ENCODE measurements at places on chromosomes 7 and 10.

DNA sequence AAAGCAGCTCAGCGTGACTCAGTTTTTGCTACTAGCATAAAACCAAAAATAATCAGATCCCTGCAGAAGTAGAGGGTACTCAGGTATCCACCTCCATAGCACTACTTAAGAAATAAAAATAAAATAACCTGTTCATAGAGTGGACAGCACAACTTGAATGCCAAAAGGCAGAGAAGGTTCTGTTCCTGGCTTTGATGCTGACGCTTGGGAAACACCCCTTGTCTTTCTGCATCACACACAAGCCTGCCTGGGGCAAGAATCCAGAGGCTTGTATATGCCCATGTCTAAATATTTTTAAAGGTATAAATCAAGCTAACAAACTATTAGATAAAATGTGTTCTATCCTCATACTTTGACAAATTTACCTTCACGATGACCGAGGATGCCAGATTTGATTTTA lies 207.3 kb downstream of the KIAA1217 start:
- no peak for DNase-seq

GRCh38 chr7:1552200-1552599 lies 3.8 kb downstream of the TMEM184A start:
- DNase-seq = no peak

DNA sequence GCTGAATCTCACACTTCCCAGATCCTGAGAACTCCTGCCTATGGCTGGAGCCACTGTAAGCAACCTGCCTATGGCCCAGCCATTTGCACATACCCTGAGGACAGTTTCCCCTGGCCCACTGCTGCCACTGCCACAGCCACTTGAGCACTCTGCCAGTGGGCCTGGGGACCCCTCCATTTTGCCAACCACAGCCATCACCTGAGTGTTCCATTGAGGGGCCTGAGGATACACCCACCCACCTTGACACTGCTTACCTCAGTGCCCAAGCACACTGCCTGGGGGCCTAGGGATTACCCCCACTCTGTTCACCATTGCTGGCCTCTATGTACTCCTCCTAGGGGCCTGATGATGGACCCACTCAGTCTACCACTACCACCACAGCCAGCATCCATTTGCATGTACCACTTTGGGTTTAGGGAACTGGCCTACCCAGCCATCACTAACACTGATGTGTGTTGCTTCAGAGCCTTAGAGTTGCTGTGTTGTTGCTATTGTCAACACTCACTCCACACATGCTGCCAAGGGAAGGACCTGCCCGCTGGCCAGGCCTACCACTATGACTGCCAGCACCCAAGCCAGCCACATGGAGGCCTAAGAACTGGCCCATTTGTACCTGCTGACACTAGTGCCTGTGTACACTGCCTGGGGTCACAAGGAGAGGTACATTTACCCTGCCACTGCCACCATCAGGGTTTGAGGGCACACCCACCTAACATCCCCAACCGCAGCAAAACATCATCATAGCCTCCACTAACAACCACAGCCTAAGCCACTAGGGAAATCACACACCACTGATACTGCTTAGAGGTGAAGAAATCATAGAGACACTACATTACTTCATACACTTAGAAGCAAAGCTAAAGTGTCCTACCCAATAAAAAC lies 45.9 kb upstream of the ANTXRL start:
- DNase-seq = no peak

- DNase-seq = no peak
Measured at GRCh38 chr7:83060218-83060617, 102.5 kb downstream of the PCLO start.

DNA sequence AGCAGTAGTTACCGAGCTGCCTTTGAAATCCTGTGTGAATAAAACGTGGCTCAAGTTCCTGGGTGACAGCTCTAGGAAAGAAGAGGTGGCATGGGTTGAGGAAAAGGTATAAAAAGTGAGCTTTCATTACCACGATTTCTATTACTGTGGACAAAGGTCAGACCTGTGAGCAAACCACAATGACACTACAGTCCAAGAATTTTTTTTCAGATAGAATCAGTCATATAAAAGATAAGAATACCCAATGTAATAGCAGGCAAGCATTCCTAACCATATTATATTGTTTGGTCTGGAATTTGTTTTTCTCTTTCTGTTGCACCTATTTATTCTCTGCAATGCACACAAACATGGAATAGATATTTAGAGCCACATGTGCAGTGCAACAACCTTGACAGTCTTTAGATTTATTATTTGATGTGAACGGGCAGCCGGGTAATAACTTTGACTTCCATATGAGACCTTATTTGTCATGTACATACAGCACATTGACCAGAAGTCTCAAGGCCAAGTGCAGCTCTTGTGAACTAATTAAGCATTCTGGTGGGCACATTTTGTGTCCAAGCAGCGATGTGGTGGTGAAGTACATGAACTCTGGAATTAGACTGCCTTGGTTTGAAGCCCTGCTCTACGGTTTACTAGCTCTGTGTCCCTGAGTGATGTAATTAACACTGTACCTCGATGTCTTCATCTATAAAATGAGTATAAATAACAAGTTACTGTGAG lies 156.8 kb downstream of the NRCAM start:
- DNase-seq = no peak

DNA sequence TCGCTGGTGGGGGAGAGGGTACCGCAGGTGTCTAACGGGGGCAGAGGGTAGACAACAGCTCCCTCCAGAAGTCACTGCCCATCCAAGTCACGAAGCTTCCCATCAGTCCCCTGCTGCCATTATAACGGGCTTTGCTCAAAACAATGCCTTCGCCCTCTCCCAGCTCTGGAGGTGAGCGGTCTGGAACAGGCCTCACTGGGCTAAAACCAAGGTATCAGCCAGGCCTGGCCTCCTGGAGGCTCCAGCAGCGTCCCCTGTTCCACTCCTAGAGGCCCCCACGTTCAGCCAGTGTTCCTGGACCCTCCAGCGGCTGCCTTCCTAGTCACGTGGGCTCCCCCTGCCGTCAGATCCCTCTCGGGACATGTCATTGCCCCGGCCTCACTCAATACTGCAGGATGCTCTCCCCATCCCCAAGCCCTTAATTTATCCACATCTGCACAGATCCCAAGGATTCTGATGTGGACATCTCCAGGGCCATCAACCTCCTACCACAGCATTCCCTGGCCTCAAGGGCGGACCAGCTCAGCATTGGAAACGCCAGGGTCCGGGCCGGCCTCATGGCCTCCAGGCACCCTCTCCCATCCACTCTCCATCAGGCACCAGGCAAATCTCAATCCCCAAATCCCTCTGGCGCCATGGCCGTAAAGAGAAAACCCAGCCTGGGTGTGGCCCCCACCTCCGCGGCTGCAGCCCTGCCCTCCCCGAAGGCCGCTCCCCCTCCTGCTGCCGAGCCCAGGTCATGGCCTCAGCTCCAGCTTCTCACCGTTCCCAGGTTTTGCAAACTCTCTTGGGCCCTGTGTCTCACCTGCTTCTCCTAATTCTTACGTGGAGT lies 104.1 kb upstream of the FAM20C start:
- DNase-seq = no peak

GRCh38 chr10:35453855-35454532 lies 117.7 kb downstream of the CCNY start:
- no peak for DNase-seq

- peak; percentile 57 for DNase-seq
Measured at GRCh38 chr7:95589031-95589430, 7.3 kb downstream of the PDK4 start.

- DNase-seq = no peak
Measured at GRCh38 chr7:95479992-95480624, 5.6 kb upstream of the ASB4 start.

DNA sequence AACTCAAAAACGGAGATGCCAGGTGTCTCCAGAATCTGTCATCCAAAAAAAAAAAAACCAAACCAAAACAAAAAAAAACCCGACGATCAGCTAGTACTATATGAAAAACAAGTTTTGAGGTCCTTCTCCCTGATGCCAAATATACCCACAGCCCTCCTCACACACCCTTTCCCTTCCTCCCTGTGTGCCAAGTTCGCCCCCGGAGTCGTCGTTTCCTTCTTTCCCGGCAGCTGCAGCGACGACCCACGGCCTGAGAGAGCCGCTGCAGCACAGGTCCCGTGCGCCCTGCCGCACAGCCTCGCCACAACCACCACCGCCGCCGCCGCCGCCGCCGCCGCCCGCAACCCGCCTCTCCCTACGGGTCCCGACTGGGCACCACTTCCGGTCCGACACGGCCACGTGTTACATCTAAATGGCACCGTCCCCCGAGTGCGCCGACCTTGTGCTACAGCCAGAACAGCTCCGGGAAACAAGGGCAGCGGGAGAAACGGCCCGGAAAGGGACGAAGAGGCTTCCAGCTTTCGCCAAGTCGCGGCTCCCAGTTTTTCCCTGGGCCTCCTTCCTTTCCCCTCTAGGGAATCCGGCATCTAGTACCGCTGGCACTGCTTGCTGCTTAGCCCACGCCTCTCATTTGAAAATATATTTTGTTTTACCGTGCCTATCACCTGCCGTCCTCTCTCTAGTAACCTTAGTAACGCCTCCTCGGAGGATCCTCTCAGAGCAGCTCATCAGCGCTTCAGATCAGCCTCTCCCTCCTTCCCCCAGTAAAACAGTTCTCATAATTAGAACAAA lies at the start of gene FRA10AC1:
TSS of gene FRA10AC1 (minus strand) at position 383 of the 792 bp plus-strand sequence. CDS start 2,486 bp downstream, outside the sequence.
- DNase-seq = peak; percentile 84

DNA sequence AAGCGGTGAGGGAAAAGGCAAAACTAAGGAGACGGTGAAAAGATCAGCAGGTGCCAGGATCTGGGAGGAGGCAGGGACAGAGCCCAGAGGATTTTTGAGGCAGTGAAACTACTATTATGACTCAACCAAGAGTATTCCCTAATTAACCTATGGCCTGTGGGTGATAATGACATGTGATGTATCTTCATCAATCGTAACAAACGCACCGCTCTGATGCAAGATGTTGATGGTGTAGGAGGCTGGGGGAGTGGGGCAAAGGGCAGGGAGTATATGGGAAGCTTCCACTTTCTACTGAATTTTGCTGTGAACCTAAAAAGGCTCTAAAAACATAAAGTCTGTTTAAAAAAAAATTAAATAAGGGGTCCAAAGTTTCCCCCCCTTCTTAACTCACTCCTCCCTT lies 25.5 kb upstream of the EZH2 start:
- DNase-seq = no peak

GRCh38 chr7:127807340-127807739 lies 155.3 kb downstream of the SND1 start:
- no peak for DNase-seq

DNA sequence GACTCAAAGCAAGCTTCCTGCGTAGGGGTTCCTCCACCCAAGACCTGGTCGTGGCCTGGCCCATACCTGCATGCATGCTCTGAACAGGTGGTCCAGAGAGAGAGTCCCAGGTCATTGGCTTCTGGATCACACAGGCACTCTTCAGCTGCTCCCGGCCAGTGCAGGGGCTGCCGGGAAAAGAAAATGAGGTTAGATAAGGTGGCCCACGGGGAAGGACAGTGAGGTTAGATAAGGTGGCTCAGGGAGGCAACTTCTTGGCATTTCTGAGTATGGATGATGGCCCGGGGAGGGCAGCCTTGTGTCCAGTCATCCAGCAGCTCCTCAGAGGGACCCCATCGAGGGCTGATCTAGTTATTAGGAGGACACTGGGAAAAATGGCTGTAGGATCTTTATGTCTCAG lies 87.4 kb downstream of the FRMPD2 start:
- no peak for DNase-seq

DNA sequence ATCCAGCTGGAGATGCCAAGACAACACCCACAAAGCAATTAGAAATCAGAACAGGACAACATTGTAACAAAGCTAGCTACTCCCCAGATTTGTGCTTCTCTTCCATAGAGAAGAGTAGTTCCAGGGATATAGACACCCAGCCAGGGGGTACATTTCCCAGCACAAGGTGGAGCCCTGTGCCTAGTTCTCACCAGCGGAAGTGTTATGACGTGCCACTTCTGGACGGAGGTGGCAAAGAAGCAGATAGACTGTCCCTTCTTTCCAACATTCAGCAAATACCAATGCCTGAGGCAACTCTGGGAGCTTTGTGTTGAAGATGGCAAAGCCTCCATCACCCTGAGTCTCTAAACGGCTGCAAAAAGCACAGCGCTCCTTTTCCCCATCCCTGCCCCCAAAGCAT lies 23.4 kb upstream of the GSAP start:
- peak; percentile 92 for DNase-seq

- DNase-seq = no peak
Measured at GRCh38 chr7:32023376-32023775, 46.8 kb downstream of the PDE1C start.

DNA sequence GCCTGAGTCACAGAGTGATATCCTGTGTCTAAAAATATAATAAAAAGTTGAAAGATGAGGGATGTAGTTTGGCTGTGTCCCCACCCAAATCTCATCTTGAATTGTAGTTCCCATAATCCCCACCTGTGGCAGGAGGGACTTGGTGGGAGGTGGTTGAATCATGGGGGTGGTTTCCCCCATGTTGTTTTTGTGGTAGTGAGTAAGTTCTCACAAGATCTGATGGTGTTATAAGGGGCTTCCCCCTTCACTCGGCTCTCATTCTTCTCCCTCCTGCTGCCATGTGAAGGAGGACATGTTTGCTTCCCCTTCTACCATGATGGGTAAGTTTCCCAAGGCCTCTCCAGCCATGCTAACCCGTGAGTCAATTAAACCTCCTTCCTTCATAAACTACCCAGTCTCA lies 25.1 kb upstream of the UBE3C start:
- DNase-seq = no peak

DNA sequence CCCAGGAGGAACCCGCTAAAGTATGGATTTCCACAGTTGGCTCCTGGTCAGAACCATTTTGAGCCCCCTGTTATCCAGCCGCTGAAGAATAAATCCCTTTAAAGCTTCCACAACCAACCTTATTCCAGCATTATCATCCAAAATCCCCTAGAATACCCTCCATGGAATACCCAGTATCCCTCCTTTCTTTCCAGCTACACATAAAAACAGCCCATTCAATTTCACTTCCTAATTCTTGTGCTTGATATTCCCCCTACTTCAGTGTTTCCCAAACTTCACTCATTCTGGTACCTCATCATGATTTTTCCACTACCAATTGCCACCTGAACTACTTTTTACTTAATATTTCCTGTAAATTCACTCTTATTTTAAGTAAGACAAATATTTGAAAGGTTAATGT lies 3.1 kb downstream of the MACC1 start:
- no peak for DNase-seq

DNA sequence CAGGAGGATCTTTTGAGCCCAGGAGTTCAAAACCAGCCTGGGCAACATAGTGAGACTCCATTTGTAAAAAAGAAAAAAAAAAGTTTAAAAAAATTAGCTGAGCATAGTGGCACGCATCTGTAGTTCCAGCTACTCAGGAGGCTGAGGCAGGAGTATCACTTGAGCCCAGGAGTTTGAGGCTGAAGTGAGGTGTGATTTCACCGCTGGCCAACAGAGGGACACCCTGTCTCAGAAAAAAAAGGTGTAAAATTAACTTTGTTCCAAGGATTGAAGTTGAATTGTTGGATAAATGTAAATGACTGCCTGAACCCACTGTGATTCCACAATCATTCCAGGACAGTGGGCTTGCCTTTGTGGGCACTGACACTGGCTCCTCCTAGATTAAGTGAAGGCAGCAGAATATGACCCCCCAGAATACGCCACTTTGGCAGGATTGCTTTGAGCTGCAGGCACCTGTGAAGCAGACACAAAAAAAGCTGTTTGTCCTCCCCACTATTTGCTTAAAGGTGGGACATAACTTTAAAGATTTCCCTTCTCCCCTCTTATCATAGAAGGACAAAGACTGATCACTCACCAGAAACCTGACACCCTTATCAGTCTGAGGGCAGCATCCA lies 57.2 kb upstream of the FOXI2 start:
- DNase-seq = peak; percentile 5
